ENCODE measurements at places on chromosomes 16 and 17. TPM values are rescaled to one million over a fixed set of nuclear protein-coding genes. Genes with fewer than 3 reads are reported as not detected.

QPRT gene
- total RNA-seq = 54.5 TPM

CACNG5 gene
- not detected for total RNA-seq

LDHD gene
- total RNA-seq = 0.72 TPM

RASL10B gene
- 0.72 TPM for total RNA-seq

OR1F1 gene
- total RNA-seq = not detected

FAM171A2 gene
- 3.6 TPM for total RNA-seq

PIPOX gene
- total RNA-seq = 1.2 TPM

GDPD3 gene
- total RNA-seq = 5.1 TPM

TMEM100 gene
- not detected for total RNA-seq

INCA1 gene
- total RNA-seq = 0.21 TPM

GRAPL gene
- not detected for total RNA-seq

ABAT gene
- total RNA-seq = 3.0 TPM

RAD51D gene
- total RNA-seq = 1.9 TPM

PMP22 gene
- not detected for total RNA-seq

Data from tracheal epithelial cell (primary cell).